ENCODE measurements at places on chromosomes 11 and 22.

DNA sequence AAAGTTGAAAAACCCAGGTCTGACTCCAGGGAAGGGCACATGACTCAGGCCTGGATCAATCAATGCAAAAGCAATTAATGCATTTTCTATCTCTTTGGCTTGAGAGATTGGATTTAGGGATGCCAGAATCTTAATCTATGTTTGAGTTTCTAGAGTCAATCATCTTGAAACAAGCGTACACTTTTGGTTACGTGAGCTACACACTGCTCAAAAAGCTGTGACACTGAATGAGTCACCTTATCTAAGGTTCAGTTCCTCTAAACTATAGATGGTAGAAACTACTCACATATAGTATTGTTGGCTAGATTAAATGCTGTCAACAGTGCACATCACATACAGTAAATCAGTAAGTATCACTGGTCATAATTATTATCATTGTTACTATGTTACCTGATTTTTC, 24.2 kb downstream of the MRE11 start:
- no peak for DNase-seq

DNA sequence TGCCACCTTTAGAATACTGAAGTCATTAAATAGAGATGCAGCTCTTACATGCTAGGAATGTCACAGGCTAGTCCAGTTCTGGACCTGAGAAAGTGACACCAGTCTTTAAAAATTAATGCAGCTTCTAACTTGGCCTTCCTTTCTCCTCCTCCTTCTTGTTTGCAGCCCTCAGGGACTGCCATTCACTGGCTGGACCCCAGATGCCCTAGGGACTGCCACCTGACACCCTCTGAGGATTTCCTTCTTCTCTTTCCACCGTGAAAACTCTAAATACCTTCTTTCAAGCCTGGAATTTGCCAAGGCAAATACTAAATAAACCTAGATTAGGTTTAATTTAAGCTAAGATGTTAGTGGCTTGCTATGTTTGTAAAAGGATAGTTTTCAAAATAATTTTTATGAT, 78.4 kb downstream of the MUC15 start:
- no peak for DNase-seq

DNA sequence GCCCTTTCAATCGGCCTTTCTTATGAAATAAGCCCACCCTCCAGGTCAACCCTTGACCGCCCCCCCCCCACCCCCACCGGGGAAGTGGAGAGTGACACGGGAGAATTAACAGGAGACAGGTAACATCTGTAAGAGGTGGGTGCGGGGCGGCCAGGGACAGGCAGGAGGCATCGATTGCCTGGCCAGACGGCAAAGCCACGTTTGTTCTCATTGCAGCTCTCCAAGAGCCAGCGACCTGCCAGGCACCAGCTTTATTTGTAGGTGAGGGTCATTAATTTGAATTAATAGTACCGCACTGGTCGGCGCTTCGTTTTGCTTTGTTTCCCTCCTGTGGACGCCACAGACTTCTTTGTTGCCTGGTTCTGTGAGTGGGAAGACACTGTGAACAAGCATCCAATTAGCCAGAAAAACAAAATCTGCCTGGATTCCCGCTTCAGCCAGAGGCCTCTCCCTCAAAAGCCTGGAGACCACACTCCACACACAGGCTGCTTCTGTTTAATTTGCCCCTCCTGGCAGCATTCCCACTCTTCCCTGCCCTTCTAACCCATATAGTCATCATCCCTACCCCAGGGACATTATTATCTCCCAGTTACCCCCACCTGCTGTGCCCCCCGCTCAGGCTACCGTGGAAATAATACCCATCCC, 104.5 kb upstream of the OPCML start:
- no peak for DNase-seq

- DNase-seq: no peak
Measured at GRCh38 chr22:44180706-44181032, at the start of gene PARVG. TSS of gene PARVG (plus strand) at chr22:44180925. CDS start at chr22:44183330, 2,405 bp downstream.
